ENCODE measurements at places on chromosomes 2 and 18. TPM values are rescaled to one million over a fixed set of nuclear protein-coding genes. Genes with fewer than 3 reads are reported as not detected.
A peak's percentile ranks its signal among the peaks of the same experiment; 100 is the strongest.

DNA sequence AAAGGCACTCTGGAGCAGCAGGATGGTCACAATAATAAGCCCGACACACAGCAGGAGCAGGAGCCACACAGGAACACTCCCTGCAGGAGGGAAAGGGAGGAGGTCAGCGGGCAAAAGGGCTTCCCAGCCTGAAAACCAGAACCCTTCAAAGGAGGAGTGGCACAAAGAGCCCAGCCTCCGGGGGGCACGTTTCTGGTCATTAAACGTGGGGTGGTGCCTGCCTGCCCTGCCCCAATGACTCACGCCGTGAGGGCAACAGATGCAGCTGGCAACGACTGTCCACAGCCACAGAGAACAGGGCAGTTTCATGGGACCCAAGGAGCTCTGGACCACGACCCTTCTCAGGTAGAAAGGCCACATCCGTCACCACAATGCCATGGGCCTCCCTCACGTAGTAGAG lies 3.0 kb downstream of the PREB start:
- no peak for DNase-seq

- DNase-seq: no peak
These were observed 8.6 kb downstream of the VRK2 start for GRCh38 chr2:58055033-58055786.

- no peak for DNase-seq
These were observed 93.4 kb downstream of the SLC5A7 start for GRCh38 chr2:108079736-108080135.

DNA sequence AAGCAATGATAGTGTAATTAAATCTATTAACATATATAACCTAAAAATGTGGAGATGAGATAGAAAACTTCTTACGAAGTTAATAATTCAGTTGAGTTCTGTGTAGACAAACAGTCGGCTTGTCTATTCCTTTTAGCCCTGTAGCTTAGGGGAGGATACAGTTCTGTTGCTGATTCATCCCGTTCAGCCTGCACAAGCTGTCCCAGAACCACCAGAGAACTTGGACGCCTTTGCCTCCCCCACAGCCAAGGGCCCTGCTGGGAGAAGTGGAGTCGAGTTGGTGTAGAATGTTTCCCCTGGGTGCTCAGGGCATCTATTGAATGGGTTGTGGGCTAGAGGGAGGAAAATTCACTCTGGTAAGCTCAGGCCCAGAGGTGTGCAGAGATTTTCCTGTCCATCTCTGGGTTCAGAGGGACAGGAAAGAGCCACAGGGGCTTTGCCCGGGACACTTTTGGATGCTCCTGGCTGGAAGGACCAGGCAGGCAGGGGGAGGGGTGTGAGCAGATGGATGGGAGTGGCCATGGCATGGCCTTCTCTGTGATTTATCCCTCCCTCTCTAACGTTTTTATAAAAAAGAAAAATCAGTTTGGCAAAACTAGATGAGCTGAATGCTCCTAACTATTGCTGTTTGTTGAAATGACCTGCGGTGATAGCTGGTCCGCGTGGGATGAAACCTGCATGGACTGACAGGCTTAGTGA lies 42.8 kb upstream of the GALR1 start:
- DNase-seq: peak; percentile 79

Gene GPR155
- total RNA-seq: 2.3 TPM

Gene DHRS9
- 0.48 TPM for total RNA-seq

- DNase-seq: no peak
These were observed 114.3 kb downstream of the SPP2 start for GRCh38 chr2:234164493-234165413.

DNA sequence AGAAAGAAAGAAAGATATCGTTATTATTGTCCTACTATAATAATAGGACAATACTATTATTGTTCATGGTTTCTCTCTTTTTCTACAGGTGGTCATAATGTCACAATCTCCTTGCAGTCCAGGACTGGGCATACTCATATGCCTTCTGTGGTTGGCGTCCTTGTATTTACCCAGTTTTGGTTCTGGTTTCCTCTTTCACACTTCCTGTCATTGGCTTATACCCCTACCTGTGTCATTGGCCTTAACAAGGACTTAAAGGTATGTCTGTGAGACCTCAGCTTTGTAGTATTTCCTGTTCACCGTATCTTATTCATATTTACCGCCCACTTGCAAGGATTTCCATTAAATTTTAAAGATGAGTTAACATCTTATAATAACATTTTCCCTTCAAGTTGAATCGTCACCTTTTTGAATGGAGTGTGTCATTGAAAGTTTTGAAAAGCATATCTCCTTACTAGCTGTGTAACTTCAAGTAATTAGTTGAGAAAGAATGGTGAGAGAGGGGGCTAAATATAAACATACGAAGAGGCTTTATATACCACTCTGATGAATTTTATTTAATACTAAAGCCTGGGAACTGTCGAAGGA lies 36.5 kb upstream of the HTR2B start:
- DNase-seq: no peak

Gene SIX3
- not detected for total RNA-seq

Gene IL1RL1
- total RNA-seq: 9.6 TPM

- no peak for DNase-seq
These were observed 128.6 kb upstream of the NYAP2 start for GRCh38 chr2:225270861-225271260.
